ENCODE measurements at places on chromosomes 11 and 22.
A peak's percentile ranks its signal among the peaks of the same experiment; 100 is the strongest.

DNA sequence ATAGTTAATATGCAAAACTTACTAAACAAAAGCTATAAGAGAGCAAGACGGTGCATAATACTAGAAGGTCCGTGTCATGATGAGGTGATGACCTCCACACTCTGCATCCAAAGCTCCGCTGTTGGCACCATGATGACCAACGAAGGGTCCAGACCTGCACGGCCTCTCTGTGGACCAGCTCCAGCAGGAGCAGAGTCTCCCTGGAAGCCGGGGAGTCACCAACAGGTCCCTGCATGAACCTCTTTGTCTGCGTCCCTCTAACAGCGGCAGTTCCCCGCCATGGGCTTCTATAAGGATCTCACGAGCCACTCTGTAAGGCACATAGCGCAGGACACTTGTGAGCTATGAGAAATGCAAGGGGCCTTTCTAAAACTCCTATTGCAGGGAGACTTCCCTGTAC, 517.3 kb downstream of the BRD1 start:
- DNase-seq = no peak

DNA sequence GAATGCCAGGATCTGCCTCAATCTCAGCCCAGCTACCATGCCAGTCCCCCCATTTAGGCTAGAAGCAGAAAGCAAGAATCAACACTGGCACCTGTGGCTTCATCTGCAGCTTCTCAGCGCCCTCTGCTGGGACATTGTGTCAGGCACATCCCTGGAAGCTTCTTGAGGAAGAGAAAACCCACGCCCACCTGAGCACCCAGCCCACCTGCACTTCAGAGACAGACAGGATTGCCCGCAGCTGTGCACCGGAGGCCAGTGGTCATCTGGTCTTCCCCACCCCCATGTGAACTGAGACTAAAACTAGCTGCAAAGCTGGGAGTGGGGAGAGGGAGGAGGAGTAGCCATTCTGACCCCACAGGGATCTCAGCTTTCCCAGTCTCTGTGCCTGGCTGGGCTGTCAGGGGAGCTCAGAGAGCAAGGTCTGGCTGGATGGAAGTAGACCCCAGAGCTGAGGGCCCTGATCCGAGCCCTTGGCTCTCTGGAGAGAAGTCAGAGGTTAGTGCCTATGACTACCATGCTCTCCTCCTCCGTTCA, 66.8 kb downstream of the FEZ1 start:
- DNase-seq = peak; percentile 23

GRCh38 chr22:49946612-49947295, 13.8 kb upstream of the PIM3 start:
- DNase-seq = no peak

DNA sequence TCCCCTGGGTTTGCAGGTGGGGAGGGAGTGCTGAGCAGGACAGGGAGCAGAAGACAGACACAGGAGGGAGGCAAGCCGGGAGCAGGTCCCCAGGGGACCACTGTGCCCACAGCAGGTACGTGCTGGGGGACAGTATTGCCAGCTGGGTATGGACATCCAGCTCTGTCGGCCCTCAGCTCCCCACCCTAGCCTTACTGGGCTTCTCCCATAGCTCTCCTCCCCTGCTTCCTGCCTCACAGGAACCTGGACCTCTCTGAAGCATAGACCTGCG, 9.8 kb downstream of the LRRC74B start:
- no peak for DNase-seq

DNA sequence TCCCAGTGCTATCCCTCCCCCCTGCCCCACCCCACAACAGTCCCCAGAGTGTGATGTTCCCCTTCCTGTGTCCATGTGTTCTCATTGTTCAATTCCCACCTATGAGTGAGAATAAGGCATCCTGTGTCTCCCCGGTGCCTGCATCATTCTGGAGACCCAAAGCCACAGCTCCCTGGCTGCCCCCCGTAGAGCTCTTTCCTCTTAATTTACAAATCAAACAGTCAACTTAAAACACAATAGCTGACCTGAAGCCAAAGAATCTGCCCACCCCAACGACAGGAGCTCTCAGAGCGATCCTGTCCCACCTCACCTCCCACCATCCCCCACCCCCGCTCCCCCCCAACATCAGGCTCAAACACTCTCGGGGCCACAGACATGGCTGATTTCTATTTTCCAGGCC, 558.3 kb downstream of the BRD1 start:
- no peak for DNase-seq

Data from activated CD8-positive, alpha-beta memory T cell treated with anti-CD3 and anti-CD28 coated beads for 48 hours (primary cell).